Germinal center (tissue), 1 donor: ENCODE measurements at places on chromosomes 11 and 22.

DNA sequence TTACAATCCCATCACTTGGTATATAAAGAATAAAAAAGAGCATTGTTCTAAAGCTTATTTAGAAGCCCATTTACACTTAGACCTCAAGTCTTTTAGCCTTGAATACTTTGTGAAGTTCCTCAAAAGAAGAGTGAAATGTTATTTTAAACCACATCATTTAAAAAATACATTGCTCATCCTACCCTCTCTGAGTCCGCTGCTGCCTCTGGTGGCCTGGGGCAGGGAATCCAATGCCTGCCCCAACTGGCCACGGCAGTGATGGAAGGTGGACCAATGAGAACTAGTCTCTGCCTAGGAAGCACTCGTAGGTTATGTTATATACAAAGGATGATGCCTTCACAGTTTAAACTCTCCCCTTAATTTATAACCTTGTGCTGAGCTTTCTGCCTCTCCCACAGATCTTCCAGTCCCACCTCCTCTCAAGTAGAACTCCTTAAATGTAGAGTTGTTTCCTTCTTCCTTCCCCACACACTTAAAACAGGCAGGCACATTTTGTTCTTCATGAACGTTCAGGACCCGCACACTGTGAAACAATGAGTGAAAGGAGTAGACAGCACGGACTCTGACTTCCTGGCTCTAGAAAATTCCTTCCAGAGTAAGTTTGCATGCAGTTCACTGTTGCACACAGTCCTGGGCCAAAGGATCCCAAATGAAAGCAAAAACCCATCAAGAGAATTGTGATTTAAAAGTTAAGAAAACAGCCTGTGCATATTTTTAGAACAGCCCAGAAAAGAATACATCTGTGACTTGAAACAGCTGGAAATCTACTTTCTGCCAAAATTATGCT, 167.8 kb downstream of the RRAS2 start:
- no peak for DNase-seq

GRCh38 chr11:67282155-67282875, 6.8 kb upstream of the ANKRD13D start:
- DNase-seq, result no peak

DNA sequence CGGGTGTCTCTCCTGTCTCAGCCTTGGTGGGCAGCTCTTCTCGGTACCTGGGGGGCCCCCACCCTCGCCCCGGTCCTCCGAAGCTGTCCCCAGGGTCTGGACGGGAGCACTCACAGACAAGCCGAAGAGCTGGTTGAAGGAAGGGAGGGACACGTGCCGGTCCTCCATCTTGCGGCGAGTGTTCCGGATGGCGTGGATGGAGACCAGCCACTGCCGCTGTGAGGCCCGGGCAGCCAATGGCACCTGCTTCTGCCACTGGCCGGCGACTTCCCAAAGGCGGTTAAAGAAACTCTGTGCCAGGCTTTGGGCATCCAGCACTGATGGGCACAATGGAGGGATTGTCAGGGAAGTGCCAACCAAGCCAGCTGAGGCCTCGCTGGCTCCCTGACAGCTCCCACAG, 18.7 kb downstream of the PPM1F start:
- DNase-seq, result no peak

DNA sequence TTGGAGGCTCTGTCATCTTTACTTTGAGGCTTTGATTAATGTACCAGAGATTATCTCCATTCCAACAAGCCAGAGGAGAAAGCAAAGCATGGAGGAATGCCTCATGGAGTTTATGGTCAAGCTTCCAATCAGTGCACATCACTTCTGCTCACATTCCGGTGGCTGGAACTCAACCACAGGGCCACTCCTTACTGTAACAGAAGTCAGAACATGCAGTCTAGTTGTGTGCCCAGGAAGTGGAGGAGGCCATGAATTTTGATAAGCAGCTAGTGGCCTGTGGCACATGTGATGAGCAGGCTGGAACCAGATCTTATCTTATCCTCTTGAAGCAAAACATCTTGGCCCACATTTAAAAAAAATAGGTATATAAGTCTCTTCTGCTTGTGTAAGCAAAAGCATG, 258.9 kb upstream of the ARHGAP20 start:
- no peak for DNase-seq

DNA sequence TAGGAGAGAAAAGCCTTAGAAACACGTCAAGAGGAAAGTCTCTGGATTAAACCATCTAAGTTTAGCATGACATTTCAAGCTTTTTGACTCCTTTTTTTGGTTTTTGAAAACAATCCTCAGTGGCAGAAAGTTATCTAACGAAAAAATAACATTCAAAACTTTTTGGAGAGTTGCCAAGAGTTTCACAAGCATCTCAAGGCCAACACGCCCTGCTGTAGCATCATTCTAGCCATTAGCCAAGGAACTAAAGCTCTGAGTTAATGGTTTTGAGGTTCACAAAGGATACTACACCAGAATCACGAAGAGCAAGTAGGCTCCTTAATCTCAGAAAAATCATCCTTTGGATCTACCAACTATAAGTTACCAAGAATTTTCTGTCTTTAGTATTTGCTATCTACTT, 94.8 kb downstream of the PICALM start:
- DNase-seq, result no peak

DNA sequence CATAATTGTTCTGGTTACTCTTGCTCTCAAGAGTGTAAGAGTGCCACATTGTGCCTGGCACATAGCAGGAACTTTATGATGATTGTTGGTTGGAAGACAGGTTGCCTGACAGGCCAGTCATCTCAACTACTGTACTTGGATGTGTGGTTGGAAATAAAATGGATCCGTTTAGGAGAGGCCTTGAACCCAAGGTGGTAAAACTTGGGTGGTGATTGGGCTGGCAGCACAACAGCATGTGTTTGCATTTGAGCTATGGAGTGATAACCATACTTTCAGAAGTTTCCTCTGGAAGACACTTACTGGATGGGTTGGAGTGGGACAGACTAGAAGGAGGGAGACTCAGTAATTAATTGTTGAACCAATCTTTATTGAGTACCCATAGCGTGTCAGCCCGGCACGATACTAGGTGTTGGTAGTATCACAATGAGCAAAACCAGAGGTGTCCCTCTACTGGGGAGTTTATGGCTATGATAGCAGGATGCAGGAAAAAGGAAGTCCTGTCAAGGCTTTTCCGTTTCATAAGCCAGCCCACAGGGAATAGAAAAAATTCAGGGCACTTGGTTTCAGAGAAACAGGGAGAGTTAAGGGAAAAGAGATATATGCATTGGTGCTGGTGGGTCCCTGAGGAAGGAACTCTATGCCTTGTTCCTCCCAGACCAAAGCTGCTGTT, 3.1 kb upstream of the TMEM109 start:
- no peak for DNase-seq

DNA sequence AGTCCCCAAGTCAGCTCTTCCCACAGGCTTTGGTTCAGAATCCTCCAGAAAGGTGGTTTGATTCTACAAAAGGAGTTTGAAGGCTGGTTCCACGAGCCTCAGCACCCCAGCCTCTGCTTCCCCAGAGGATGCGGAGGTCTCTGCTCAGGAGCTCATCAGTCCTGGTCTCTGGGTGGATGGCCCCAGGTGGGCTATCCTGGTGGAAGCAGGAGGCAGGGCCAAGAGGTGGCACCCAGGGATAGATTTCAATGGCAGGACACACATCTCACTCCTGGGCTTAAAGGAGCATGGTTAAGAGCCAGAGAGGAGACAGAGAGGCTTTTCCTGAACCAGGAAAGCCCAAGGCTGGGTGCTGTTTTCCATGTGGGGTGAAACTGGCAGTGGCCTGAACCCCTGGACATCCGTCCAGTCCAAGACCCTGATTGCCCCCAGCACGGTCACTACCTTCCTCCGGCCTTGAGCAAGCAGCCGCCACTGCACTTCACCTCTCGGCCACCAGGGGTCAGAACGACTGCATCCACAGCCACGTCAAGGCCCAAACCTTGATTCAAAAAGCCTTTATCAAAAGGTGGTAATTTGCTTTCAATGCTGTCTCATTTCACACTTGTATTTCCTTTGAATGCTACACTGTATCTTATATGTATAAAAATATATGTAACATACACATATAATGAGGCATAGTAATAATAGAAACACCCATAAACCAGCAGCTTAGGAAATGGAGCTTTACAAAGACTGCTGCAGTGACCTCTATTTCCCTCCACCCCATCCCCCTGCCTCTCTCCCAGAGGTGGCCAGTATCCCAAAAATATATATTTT, 19.3 kb upstream of the FXYD2 start:
- peak; percentile 60 for DNase-seq

DNA sequence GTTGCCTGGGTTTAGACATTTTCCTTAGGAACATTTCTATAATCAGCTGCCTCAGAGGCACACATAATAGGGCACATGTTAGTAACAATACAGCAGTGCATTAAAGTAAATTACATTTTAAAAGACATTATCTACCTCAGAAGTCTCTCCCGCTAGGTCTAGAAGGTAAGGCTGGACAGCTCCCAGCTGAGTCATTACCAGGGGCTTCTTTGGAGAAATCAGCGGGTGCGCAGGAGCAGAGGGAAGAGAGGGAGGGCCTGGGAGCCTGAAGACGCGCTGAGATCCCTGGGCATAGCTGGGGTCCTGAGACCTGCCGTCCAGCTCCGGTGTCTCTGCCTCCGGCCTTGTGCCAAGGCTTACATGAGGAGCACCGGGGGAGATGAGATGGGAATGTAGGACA, 67.7 kb downstream of the TMPRSS5 start:
- DNase-seq, result no peak

- no peak for DNase-seq
These were observed 461.6 kb downstream of the BUD13 start for GRCh38 chr11:116311206-116311605.

- no peak for DNase-seq
These were observed 716 bp downstream of the GRM5 start for GRCh38 chr11:89065066-89065465.

GRCh38 chr22:26295563-26296126, 126.4 kb downstream of the SEZ6L start:
- no peak for DNase-seq
